Suppressor macrophage (primary cell): ENCODE measurements at places on chromosomes 1 and 21.
A peak's percentile ranks its signal among the peaks of the same experiment; 100 is the strongest.

- DNase-seq, result no peak
Observed at GRCh38 chr1:203210988-203211387, 18.5 kb downstream of the CHIT1 start.

GRCh38 chr1:165075725-165076370, 280.7 kb downstream of the LMX1A start:
- DNase-seq, result peak; percentile 4

GRCh38 chr1:233328142-233328921, 808 bp downstream of the MAP3K21 start:
- peak; percentile 45 for DNase-seq

DNA sequence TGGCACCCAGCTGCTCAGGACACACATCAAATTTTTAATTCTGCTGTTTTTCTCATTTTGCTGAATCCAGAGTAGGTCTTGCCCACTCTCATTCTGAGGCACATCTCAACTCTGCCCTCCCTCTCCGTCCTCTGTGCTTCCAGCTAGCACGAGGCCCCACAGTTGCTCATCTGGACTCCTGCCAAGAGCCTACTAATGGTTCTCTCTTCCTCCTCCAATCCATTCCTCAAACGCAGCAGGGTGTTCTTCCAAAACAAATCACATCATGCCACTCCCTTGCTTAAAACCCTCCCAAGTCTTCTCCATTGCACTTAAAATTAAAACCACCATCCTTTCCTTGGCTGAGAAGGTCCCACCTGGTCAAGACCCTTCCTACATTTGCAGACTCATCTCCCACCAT, 49.8 kb upstream of the SCAF4 start:
- DNase-seq, result peak; percentile 76

GRCh38 chr1:246335151-246335550, 171.9 kb downstream of the SMYD3 start:
- no peak for DNase-seq

DNA sequence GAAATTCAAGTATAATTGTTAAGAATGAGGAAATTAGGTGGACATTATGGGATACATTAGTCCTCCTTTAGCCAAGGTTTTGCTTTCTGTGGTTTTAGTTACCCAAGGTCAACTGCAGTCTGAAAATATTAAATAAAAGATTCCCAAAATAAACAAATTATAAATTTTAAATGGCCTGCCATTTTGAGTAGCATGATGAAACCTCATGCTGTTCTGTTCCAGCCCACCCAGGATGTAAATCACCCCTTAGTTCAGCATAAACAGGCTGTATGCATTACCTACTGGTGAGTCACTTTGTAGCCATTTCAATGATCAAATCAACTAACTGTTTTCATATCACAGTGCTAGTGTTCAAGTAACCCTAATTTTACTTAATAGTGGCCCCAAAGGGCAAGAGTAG, 132.5 kb upstream of the LYPLAL1 start:
- no peak for DNase-seq

GRCh38 chr1:216905781-216906180, 182.6 kb upstream of the ESRRG start:
- DNase-seq, result no peak

DNA sequence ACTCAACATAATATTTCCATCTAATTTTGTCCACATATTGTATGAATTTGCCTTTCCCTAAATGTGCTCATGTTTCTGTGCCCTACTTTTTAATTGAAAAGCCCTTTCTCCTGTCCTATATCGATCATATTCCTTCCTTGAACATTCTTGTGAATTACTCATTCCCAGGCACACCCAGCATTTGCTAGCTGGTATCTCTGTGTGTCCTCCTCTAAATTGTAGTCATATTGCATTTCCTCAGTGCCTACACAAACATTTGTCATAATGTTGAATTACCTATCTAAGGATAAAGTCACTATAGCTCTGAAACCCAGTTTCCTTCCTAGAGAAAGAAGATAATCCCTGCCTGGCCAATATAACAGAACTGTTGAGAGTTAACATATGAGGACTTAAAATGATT, 39.6 kb upstream of the TBX15 start:
- no peak for DNase-seq

DNA sequence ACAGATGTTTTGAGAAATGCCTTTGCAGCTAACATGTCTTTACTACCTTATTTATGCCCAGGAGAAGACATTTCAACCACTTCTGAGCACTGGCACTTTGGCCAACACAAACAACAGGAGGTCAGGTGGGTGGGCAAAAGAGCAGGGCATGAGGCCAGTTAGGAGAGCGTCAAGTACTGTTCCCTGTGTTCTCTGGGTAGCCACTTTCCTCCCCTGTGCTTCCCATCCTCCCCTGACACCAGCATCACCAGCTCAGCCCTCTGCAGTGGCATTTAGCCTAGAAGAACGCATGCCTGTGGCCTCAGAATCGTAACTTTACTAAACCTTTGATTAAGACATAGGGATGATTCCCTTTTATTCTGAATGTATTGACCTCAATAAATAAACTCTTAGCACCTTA, 18.3 kb downstream of the BTG2 start:
- DNase-seq, result no peak

- peak; percentile 18 for DNase-seq
Observed at GRCh38 chr1:101293461-101294051, 56.7 kb downstream of the S1PR1 start.

DNA sequence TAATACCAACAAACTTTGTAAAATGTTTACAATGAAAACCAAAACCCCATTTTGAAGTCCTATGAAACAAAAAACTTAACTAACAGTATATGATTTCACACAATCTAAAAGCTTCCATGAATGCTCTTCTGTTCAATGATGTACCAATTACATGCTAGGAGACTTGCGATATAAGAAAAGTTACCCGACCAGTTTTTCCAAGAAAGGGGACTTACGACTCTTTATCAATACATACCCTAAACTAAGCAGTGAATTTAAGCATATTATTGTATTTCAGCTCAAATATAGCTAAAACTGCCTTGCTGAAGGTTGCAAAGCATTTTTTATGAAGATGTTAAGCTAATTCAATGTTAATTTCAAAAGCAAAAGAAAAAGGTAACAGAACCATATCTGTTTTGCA, 15.6 kb downstream of the SSX2IP start:
- DNase-seq, result no peak

- DNase-seq, result no peak
Observed at GRCh38 chr1:70115315-70115714, 90.1 kb downstream of the LRRC40 start.

GRCh38 chr1:975365-975764, 6.5 kb downstream of the PERM1 start:
- DNase-seq, result peak; percentile 2

GRCh38 chr1:77899647-77900320, 11.4 kb downstream of the NEXN start:
- DNase-seq, result no peak

DNA sequence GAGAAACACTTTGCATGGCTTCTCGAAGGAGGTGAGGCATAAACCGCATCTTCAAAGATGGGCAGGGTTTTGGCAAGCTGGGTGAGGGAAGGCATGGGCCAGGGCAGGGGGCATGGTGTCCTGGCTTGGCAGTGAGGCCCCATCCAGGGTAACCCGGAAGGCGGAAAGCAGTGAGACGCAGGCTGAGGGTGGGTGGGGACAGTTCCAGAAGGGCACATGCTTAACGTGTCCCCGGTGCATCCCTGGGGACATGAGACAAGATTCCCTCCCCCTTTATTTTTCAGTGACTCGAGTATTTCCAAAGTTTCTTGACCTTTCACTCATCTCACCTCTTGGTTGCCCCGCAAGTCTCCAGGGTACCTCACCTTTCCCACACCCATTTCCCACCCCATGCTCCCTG, 122.8 kb upstream of the SLC25A33 start:
- no peak for DNase-seq

- no peak for DNase-seq
Observed at GRCh38 chr21:45514311-45515021, 27.8 kb downstream of the SLC19A1 start.

DNA sequence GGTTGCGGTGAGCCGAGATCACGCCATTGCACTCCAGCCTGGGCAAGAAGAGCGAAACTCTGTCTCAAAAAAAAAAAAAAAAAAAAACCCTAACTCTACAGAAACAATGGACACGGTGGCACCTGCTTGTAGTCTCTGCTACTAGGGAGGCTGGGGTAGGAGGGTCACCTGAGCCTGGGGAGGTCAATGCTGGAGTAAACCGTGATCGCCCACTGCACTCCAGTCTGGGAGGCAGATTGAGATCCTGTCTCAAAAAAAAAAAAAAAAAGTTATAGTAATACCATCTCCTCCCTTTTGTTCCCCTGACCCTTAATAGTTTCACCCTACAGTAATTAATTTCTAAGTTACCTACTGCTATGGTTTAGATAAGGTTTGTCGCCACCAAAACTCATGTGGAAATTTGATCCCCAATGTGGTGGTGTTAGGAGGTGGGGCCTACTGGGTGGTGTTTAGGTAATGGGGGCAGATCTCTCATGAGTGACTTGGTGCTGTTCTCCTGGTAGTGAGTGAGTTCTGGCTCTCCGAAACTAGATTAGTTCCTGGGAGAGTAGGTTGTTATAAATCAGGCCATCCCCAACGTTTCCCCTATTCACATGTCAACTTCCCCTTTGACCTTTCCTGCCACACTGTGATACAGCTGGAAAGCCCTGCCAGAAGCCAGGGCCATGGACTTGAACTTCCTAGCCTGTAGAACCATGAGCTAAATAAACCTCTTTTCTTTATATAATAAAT, 9.8 kb downstream of the FBXO42 start:
- DNase-seq, result peak; percentile 56

DNA sequence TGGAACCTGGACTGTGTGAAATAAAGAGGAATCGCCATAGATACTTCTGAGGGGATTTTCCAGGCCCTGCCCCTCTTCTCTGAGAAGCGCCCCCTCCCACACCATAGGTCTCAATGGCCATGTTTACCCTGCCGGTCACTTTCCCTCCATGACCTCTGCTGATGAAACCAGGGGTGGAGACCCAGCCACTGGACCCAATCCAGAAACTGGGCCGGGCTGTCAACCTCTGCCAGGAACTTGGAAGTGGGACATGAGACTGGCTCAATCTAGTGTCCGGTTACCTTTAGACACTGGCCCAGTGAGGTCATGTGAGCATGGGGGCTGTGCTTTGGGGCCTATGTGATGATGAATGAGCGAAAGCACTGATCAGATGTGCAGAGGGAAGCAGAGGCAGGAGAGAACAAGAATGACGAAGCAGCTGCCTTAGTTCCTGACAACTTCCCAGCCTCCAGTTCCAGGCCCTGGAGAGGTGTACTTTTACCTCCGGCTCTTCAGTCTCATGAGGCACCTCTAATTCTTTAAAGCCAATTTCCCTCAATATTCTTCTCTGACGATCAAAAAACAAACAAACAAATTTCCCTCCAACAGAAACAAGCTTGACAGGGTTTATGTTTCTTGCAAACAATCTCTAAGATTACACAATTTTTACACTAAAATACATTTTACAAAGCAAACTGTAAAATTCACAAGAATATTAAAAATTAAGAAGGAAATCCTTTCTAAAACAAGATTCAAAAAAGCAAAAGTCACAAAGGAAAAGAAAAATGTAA, 4.9 kb downstream of the ASAP3 start:
- DNase-seq, result no peak

GRCh38 chr1:82423174-82423815, 622.6 kb downstream of the ADGRL2 start:
- DNase-seq, result no peak

- DNase-seq, result no peak
Observed at GRCh38 chr1:200296091-200296661, 113.7 kb downstream of the ZNF281 start.

- peak; percentile 67 for DNase-seq
Observed at GRCh38 chr21:38979271-38980121, 173.8 kb downstream of the ETS2 start.

DNA sequence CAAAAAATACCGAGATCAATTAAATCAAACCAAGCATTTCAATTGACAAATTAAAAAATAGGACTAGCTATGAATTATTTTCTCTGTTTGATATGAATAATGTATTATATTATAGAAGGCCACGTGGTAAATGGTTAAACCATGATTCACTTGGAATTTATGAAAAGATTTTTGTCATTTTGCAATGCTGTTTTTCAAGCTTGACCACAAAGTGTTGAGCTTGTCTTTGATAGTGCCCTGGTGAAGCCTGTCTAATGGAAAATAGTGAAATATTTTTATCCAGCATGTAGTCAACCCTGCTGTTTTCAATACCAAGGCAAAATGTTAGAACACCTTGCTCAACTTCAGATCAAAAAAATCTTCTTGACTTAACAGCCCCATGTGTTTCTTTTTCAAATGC, 288.0 kb upstream of the PRMT6 start:
- no peak for DNase-seq
